ENCODE measurements at places on chromosomes 6 and 20.

GRCh38 chr6:106173124-106173879, 87.2 kb downstream of the PRDM1 start:
- DNase-seq = no peak

DNA sequence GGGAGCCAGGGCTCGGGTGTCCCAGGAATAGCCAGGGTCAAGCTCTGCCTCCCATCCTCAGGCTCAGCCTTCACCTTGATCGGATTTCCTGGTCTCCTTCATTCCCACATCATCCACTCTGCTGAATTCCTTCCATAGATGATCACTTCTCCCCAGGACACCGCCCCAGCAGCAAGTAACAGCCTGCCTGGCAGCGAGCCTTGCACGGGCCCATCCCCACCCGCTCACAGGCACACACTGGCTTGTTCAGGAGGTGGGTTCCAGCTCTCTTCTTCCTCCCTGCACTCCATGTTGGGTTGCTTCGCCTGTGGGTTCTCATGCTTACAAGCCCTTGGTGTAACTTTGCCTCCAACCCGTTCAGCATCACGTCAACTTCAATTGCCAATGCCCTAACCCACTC, 113.0 kb upstream of the IYD start:
- no peak for DNase-seq

DNA sequence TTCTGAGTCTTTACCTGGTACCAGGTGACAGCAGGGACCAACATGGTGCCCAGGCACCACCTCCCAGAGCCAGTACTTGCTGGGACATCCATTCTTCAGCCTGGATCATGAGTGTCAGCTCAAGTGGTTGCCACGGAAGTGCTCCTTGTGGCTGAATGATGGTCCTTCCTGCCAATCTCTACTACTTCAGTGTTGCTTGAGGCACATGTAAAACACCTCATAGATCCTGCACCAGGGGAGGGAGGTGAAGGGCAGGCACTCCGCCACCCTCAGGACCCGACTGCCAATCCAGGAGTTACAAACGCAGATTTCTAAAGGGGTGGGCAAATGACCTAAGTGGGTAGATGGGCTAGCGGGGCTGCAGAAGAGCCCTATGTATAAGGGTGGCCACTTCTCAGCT, 226.0 kb downstream of the PREX1 start:
- DNase-seq = no peak

DNA sequence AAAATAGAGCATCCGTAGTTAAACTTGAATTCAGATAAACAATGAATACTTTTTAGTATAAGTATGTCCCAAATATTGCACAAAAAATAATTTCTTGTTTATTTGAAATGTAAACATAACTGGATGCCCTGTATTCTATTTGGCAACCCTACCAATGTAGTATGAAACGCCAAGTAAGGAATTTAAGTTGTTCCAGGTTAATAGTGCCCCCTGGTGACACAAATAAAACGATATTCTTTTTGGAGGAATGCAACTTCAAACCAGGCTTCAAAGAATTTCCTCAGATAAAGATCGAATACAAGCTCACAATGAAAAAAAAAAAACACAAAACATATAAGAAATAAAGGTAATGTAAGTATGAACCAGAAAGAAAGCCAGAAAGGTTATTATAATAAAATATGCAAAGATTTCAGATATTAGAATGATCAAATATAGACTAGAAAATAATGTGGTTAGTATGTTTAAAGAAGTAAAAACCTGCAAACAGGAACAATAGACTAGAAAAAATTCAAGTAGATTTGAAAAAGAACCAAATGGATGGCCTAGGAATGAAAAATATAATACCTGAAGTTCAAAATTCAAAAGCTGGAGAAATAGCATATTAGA, 18.4 kb upstream of the AKAP7 start:
- no peak for DNase-seq

DNA sequence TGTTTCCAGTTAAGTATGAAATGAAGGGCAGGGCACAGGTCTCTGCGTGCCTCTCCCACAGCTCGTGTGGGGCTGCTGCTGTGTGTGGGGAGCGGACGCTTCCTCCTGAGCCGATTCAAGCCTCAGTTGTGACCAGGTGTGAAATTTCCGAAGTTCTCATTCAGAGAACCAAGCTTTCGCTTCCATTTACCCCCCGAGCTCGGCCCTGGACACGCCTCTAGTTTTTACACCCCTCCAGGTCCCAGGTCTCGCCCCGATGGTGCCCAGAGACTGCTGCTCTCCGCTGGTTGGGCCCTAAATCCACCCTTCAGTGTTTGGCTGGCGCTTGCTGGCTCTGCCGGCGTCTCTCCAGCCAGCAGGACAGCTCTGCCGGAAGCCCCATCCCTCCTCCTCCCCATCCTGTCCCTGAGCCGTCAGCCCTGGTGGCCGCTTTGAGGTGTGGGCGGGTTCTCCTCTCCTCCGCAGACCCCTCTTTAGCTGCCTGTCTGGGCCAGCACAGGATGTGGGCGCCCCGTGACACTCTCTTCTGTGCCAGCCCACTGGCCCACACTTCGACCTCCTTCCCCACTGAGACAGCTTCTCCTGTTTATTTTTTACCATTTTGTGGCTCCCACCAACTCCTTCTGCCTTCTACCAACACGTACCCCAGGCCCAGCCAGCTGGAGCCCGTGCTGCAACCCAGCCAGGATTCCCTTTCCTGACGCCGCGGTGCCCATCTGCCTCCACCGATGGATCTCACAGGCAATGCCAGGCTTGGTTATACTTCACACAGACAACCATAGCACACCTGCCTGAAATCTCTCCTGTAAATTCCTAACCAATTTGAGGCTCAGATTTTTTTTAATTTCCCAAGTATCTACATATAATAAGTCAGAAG, 142.8 kb downstream of the DLL1 start:
- peak; percentile 66 for DNase-seq

DNA sequence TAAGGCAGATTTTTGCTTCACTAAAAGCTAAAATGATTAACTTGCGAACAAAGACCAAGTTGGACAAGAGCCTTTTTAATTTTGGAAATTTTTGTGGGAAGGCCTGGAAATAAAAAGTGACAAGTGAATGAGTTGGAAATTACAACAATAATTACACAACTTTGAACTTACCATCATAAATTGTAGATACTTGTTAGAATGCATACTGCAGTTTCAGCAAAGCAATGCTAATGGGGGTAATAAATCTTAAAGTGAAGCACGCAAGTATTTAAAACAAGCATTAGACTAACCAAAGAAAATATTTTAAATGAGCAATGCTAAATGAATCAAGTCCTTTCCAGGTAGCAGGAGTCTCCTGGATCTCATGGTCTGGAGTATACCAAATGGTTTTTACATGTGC, 83.2 kb upstream of the EYA4 start:
- no peak for DNase-seq

- no peak for DNase-seq
These were observed 7.4 kb upstream of the SCUBE3 start for GRCh38 chr6:35206346-35206745.

DNA sequence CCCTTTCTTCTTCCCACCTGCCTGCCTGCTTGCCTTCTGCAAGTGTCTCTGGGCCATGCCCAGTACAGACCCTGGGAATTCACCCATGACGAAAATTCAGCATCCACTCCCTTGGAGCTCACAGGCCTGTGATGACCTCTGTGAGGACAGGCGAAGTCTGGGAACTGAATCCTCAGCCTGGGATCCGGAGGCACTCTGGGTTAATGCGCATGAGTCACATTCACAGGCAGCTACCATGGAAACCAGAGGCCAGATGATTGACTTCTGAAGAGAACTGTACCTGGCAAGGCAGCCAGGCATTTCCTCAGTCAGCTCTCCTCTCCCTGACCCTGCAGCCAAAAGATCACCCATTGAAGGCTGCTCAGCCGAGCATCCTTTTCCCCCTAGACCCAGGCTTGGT, 41.0 kb downstream of the SLC9A8 start:
- no peak for DNase-seq

DNA sequence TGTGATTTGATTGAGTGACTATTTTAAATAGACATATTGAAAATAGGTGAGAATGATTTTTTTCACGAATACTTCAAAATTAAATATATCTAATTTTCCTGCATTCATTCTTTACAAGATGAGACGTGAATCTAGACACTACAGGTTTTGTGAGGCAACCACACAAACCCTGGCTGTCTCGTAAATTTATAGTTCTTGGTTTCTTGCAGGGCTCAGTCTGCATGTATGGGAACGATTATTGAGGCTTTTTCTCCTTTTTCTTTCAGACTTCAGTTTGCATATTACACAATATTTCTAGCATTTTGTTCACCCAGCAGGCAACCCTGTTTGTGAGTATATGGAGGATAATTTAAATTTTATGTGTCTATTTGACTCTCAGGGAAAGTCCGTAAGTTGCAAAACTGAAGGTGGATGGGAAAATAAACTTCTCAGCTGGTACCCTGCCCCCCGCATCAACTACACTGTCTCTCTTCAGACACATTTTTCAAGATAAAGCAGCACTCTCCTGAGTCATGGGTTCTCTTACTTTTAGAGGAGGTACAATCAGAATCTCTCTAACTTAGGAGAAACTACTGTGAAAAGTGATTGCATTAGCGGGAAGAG, 1349.3 kb downstream of the GRIK2 start:
- no peak for DNase-seq

- DNase-seq = no peak
These were observed 15.6 kb downstream of the CHRNA4 start for GRCh38 chr20:63345328-63346100.

DNA sequence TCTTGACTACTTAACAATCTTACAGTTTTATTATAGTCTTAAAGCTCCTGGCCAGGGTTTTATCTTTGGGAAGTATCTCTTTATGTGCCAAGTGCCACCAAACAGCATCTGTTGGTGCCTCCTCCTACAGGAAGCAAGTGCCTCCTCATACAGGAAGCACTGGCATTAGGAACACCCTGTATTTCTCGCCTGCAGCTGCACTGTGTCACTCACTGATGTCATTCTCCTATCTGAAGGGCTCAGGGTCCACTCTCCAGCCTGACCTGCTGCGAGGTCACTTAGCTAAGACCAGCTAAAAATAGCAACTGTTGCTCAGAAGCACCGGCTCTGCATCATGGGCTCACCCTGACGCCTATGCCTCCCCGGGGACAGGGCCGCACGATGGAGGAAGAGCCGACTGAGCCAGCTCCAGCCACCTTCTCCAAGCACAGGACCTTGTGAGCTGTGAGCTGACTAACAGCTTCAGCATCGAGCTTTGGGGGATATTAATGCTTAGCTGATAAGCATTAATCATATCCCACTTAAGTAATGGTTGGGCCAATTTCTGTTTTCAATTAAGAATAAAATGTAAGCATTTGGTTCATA, 66.3 kb upstream of the CD93 start:
- DNase-seq = no peak

GRCh38 chr6:92779746-92780145, 639.6 kb downstream of the EPHA7 start:
- no peak for DNase-seq

GRCh38 chr6:134379076-134379475, 61.2 kb upstream of the SGK1 start:
- peak; percentile 52 for DNase-seq
